Right renal pelvis (tissue), 4 donors: ENCODE measurements at places on chromosomes 3 and 15. TPM values are rescaled to one million over a fixed set of nuclear protein-coding genes. Genes with fewer than 3 reads are reported as not detected.

SCAANT1 gene
- 0.90 TPM for polyA plus RNA-seq

POLR2M gene
- 86.7 TPM for polyA plus RNA-seq

SSUH2 gene
- polyA plus RNA-seq = 4.5 TPM

NBEAL2 gene
- polyA plus RNA-seq = 40.7 TPM

EXD1 gene
- not detected for polyA plus RNA-seq

GOLGA6L25 gene
- polyA plus RNA-seq = not detected

TRIM42 gene
- polyA plus RNA-seq = not detected

SELENOK gene
- polyA plus RNA-seq = 79.0 TPM

CCDC191 gene
- 17.9 TPM for polyA plus RNA-seq

AQR gene
- 45.7 TPM for polyA plus RNA-seq

TGM4 gene
- 0.06 TPM for polyA plus RNA-seq

PFKFB4 gene
- polyA plus RNA-seq = 4.9 TPM

MELTF gene
- polyA plus RNA-seq = 2.3 TPM

CCR2 gene
- polyA plus RNA-seq = 2.1 TPM

SPESP1 gene
- 8.9 TPM for polyA plus RNA-seq

GRCh38 chr15:78272316-78272715 is 8.0 kb downstream of the DNAJA4 start:
- no peak for DNase-seq

GRCh38 chr3:157464321-157464720 is 27.7 kb downstream of the PTX3 start:
- no peak for DNase-seq

DNA sequence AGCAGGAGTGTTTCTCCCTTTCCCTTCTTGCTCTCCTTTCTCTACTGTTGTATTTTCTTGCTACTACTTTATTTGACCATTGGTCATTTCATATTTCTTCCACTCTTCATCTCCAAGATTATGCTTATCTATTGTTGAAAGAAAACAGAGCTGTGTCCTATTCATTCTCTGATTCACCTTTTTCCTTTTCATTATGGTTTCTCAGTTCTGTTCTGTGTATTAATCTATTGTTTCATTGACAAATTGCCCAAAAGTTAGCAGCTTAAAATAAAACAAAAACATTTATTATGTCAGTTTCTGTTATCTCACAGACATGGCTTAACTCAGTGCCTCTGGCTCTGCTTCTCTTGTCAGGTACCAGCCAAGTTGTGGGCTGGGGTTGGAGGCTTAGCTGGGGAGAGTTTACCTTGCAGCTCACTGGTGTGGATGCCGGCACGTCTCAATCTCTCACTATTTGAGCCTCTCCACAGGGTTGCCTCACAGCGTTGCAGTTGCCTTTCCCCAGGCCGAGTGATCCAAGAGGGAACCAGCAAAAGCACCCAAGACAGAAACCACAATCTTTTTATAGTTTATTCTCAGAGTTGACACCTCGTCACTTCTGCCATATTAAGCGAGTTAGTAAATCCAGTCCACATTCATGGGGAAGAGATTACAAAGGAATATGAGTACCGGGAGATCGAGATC is 36.9 kb upstream of the FILIP1L start:
- DNase-seq = no peak

DNA sequence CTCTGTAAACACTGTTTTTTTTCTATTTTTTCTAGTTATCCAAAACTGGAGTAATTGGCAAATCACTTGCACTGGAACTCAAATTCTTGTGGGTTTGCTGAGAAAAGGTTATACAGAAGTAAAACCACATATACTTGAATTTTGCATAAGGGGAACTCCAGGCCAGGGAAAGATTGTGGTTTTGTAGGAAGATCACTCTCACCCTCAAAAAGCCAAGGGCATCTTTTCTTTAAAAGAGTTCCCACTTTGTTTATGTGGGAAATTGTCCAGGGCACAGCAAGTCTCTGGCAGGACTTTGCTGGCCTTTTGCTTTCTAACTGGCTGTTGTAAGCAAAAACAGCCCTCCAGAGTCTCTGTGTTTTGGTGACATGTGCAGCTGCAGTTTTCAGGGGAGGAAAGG is 340.3 kb upstream of the RBMS3 start:
- no peak for DNase-seq

DNA sequence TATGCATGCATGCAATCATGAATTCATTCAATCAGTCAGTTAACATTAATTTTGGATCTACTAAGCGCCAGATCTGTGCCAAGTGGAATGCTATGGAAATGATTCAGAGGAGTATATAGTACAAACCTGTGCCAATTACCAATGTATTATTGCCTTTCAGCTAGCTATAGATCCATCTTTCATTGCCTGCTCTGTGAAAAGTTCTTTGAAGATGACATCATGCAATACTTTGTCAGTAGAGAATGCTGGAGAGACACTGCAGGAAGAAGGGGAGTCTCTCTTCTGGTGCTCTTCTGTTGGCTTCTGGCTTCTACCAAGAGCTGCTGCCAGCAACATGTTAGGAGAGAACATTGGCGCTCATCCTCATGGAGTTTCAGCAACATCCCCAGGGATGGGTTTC is 81.0 kb upstream of the LMCD1 start:
- no peak for DNase-seq

DNA sequence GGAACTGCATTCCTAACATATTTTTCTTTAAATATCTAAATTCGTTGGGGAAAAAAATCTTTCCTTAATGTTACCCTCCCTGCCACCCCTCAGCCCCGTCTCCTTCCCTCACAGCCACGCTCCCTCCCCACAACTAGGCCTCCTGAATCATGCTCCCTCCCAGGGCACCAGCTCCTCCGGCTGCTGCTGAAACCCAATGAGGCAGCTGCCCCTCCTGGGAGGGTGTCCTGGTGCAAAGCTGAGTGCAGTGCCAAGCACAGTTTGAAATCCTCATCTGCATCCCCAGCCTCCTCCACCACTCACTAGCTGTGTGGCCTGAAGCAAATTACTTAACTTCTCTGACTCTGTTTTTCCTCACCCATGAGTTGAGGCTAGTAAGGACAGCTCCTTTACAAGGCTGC is 2.7 kb upstream of the NR2E3 start:
- no peak for DNase-seq

- no peak for DNase-seq
Measured at GRCh38 chr3:189806171-189806951, 175.2 kb downstream of the TP63 start.

DNA sequence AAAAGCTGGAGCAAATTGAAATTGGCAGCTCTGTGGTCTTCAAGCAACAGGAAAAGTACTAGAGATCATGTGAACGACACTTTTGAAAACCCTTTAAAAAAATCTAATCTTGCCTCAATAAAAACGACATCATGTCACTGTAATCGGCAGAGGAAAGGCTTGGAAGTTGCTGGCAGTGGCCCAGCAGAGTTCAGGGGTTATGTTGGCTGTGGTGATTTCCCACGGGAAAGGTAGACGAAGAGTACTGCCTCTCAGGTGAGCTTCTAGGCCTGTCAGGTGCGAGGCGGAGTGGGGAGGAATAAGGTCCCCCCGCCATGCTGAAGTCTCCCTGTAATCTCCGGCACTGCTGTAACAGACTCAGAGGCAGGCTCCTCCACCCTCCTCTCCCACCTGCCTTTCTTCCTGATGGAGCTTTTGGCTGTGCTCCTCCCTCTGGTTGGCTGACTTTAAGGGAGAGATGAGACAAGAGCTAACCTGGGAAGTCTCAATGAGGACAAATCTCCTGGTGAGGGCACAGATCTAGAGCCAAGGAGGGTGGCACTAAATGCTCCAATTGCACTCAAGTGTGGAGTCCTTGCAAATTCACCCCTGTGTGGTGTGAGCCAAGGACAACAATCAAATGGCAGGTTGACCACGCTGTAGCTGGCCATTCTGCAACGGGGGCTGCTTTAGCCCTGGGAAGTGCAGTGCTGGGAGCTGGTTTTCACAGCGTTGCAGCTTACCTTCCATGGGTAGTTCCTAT is 18.7 kb upstream of the HES1 start:
- no peak for DNase-seq

GRCh38 chr15:26178640-26179220 is 315.6 kb upstream of the ATP10A start:
- no peak for DNase-seq

DNA sequence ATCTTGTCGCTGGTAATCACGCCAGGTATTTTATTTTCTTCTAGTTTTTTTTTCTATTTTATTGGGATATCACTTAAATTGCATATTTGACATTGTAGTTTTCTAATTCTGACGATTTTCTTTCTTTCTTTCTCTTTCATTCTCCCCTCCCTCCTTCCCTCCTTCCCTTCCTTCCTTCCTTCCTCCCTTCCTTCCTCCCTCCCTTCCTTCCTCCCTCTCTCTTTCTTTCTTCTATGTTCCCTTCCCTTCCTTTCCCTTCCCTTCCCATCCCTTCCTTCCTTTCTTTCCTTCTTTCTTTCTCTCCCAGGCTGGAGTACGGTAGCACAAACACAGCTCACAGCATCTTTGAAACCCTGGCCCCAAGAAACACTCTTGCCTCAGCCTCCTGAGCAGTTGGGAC is 100.6 kb upstream of the BCL6 start:
- DNase-seq = no peak

DNA sequence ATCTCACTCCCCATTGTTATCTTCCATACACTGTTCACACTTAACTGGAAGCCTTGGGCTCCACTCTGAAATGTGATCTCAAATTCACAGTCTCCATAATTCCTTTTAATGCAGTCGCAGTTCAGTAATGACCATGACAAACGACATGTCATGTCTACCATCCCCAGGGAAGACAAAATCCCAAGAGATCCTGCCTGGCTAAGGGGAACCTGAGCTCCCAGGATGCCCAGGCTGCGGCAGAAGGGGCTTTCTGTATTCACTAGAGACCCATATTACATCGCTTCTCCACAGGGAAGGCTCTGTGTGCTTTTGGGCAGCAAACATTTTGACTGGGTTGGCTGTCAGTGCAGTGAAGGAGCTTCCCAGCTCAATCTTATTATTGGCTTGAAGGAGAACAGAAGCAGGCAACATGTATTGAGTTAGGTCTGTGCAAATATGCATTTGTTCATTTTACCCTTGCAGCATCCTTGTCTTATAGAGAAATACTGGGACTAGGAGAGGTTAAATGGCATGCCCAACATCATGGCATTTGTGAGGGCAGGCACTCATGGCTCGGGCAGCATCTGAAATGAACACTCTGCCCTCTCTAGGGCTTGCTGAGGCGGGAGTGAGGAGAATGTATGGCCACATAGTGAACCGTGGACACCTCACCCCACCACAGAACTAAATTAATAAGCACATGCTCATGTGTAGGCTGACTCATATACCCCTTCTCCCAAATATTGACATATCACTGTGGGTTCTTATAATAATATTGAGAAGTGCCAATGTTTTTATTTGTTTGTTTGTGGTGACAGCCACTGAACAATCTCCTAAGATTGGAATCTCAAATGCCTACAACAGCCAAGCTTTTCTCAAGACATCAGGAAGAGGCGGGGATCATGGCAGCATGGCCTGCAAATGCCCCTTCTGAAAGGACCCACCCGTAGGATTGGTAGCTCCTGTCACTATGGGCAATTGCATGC is 141.6 kb upstream of the FOXB1 start:
- DNase-seq = no peak

DNA sequence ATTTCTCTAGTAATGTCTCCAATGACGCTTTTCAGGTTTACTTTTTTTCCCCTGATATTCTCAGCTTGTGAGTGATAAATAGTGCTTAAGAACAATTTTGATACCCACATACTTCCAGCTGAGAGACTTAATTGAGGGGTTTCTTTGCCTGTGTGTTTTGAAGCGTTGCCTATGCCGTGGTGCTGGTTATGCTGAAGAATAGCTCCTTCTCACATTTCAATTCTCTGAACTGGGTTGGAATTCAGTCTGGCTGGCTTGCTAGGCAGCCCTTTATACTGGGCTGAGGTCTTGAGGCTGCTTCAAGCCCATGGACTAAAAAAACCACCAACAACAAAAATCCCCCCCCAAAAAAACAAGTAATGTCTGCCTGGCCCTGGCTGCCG is 87.4 kb downstream of the CHST2 start:
- no peak for DNase-seq

- DNase-seq = no peak
Measured at GRCh38 chr15:74251131-74251811, 15.1 kb downstream of the CCDC33 start.

- no peak for DNase-seq
Measured at GRCh38 chr15:66228807-66229735, 24.5 kb downstream of the MEGF11 start.

DNA sequence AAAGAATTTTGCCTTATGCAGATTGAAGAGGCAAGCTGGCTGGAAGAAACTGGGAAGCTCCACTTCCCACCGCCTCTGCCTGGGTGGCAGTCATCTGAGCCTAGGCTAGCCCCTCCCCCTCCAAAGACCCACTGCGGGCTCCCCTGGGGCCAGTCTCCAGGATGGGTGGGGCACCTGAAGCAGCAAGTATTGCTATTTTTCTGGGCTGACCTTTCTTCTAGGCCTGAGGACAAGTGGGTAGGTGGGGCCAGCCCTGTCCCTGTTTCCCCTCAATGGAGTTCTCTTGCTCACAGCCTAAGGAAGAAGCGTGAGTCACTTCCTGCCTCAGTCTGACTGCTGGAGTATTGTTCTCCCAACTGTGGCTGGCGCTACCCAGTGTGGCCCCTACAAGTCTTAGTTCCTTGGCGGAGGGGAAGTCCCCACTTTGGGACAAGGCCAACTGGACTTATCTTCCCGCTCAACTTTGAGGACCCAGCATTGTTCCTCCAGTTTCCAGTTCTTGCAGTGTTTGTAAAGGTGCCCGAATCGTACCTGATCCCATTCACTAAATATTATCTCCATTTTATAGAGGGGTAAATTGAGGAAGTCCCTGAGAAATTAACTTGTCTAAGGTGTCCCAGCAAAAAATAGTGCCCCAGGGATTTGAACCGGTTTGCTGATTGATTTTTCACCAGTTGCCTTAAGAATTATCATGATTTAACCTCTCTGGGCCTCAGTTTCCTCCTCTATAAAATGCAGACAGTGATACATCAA is 1.4 kb downstream of the FURIN start:
- no peak for DNase-seq
